ENCODE measurements at places on chromosomes 7 and 10.
A peak's percentile ranks its signal among the peaks of the same experiment; 100 is the strongest.

- DNase-seq: no peak
Observed at GRCh38 chr10:122290833-122291532, 19.9 kb downstream of the BTBD16 start.

DNA sequence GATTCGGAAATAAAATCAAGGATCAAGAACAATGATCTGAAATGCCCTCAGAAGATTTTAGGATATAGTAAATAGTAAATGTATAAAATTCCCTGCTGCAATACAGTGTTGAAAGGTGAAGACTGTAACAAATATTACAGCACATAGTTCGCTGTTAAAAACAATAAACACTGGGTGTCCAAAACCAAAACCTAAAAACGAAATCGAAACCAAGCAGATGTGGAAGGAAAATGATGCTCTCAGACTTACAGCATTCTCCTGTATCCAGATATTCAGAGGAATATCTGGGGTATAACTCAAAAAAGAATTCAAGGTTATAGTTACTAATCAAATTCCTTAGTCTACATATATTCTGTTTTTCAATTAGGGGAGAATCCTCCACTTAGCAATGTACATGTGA, 708.1 kb upstream of the PCDH15 start:
- DNase-seq: no peak

GRCh38 chr7:260441-261281, 29.3 kb upstream of the FOXL3 start:
- DNase-seq: no peak

DNA sequence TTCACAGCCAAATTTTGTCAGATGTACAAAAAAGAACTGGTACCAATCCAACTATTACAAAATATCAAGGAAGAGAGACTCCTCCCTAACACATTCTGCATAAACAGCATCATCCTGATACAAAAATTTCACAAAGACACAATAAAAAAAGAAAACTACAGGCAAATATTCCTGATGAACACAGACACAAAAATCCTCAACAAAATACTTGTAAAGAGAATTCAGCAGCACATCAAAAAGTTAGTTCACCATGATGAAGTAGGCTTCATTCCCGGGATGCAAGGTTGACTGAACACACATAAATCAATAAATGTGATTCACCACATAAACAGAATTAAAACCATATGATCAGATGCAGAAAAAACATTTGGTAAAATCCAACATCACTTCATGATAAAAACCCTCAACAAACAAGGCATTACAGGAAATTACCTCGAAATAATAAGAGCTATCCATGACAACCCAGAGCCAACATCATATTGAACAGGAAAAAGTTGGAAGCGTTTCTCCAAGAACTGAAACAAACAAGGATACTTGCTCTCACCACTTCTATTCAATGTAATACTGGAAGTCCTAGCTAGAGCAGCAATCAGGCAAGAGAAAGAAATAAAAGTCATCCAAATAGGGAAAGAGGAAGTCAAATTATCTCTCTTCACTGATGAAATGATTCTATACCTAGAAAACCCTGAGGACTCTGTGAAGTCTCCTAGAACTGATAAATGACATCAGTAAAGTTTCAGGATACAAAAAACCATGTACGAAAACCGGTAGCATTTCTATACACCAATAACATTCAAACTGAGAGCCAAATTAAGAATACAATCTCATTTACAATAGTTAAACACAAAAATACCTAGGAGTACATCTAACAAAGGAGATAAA, 223.1 kb downstream of the REEP3 start:
- DNase-seq: no peak

DNA sequence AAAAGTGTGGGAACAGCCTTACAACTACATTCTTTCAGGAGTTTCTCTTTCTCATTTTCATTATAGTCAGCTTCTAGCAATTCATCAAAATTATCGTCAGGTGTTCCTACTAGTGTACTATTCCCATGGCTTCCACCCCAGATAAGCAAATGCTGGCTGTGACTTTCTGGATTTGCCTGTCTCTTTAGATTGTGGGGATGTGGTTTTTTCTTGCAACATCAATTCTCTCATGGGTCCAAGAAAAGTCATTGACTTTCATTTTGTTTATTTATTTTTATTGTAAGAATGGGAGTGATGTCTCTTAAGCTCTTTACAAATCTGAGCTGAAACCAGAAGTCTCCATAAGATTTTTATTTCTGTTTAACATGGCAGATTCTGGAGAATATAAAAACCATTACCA, 349.7 kb upstream of the SEMA3C start:
- no peak for DNase-seq

DNA sequence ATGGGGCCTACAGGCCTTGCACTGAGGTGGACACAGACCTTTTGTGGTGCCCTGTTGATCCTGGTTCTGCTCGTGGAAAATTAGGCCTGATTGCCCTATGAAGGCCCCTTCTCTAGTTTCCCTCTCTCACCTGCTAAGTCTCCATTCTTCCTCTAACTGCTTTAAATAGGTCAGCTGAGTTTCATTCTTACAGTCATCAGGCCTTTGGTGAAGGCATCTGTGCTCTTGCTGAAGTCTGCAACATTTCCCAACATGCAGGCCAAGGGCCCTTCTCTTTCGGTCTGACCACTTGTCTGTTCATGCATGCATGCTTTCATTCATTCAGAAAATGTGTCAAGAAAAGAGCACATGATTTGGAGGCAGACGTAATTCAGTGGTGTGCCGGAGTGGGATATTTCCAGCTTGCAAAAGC, 244.0 kb downstream of the BUB3 start:
- DNase-seq: no peak

DNA sequence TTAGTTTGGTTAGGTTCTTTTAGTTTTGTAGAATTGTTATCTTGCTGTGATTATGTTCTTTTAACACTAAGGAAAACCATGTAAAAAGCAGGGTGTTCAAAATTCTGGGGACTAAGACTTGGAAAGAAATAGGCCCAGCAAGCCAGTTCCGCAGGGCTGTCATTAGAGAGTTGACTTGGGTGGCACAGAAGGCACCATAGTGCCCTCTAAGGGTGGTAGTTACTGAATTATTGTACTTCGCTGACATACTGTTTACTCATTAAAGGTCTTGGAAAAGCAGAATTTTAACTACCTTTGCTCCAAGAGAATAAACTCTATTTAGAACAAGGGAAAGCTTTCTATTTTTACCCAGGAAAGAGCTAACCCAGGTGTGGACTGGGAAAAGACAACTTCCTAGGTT, 86.5 kb downstream of the OTUD1 start:
- peak; percentile 35 for DNase-seq

GRCh38 chr10:5557040-5557721, 32.4 kb downstream of the CALML3 start:
- DNase-seq: no peak

- DNase-seq: no peak
Observed at GRCh38 chr10:32065856-32066255, 9.6 kb upstream of the KIF5B start.

- no peak for DNase-seq
Observed at GRCh38 chr7:50552921-50553320, 12.3 kb downstream of the DDC start.

DNA sequence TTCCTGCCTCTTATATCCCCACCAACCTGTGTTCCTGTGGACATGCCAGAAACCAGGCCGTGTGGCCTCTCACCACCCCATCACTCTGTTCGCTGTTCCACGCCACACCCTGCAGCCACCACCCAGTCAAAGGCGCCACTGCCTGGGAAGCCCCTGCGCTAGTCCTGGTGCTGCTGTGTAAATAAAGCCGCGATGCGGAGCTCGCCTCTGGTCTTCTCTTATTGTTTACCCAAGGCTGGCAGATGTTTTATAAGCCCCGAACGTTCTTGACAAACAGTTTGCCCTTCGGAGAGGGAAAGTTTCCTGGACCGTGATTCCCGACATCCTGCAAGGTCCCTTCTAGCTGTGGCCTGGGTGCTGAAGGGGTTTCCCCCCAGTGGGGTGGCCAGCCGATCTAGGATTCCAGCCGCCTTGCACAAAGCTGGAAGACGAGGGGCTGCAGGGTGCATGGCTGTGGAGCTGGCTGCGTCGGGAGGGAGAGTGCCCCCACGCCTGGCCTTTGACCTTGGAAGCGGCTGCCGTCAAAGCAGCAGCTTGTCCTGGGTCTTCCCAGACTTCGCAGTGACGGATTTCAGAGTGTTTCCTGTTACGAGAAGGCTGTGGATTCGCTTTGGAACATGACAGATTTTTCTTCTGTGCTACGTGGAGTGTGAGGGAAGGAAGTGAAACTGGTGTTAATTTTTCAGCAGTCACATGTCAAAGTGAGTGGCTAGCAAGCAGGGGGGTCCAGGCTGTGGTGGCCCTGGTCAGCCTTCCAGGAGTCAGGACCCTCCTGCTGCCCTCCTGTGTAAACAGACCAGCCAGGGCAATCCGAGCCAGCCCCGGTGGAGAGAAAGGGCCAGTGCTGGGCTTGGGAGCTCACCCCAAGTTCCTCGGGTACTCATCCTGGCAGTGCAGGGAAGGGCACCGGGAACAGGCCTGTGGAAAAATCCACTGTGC, 61.6 kb downstream of the LHPP start:
- DNase-seq: no peak

GRCh38 chr7:156640949-156641485, 443 bp downstream of the RNF32 start:
- peak; percentile 53 for DNase-seq

DNA sequence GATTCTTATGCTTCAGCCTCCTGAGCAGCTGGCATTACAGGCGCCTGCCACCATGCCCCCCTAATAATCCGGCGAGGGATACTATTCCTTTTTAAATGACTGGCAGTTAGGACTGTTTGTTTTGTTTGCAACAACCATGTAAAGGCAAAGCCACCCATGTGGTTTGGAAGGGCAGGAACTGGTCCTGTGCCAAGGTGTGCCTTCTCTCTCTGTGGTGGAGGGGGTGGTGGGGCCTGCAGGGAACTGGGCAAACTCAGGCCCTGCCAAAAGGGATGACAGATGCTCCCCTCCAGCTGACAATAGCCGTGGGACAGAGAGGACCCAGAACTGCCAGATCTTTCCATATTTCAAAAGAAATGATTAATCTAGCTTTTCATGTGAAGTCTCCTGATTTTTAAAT, 23.5 kb upstream of the WAPL start:
- DNase-seq: peak; percentile 35

GRCh38 chr10:27360581-27361172, 120.1 kb upstream of the ACBD5 start:
- DNase-seq: peak; percentile 67

- DNase-seq: no peak
Observed at GRCh38 chr10:121927318-121927840, 452 bp downstream of the ATE1 start.

DNA sequence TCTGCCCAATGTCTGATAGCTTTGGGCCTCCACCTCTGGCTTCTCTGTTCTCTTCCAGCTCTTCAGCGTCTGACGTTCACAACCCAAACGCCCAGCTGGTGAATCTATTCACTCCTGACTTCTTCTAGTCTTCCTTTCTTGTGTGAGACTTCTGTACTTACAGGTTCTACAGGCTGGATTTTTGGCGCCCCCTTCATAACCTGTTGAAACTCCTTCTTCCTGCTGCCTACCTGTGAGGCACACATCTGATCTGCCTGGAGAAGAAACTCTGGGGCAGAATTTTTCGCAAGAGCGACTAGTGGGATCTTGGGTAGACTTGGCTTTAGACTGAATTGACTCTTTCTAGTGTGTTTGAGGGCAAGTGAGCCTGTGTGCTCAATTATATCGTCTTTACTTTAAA, 249.3 kb downstream of the REEP3 start:
- DNase-seq: no peak

DNA sequence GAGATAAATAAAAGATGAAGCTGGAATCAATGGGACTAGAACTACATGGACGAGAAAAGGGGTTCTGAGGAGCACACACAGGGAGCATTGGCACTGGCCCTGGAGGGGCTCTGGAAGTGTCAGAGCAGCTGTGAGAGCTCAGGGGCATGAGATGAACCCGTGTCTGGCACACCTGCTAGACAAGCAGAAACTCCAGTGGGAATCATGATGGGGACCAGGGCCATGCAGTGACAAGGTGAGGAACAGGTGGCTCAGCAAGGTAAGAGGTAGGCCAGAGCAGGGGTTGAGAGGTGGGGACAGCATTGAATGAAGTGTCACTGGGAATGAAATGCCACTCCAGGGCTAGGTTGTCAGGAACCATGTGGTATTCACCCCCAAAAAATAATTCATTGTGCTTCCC, 588.5 kb downstream of the GRID1 start:
- no peak for DNase-seq

DNA sequence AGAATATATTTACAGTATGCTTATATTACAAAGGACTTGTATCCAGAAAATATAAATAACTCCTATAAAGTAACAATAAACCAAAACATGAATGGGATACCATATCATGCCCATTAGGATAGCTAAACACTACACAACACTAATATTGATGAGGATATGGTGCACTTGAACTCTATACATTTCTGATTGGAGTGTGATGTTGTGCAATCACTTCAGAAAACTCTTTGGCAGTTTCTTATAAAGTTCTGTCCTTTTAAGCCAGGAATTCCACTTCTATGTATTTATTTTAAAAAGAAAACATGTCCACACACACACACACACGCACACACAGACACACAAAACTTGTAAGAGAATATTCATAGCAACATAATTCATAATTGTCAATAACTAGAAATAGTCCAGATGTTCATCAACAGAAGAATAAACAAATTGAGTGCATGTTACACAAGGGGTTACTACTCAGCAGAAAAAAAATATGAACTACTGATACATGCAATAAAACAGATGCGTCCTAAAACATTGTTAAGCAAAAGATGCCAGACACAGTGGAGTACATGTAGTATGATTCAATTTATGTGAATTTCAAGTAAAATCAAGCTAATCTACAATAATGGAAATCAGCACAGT, 416.0 kb downstream of the PLXDC2 start:
- DNase-seq: no peak

- no peak for DNase-seq
Observed at GRCh38 chr10:107144490-107144889, 20.0 kb downstream of the SORCS1 start.

GRCh38 chr7:148664324-148664723, 34.4 kb upstream of the CUL1 start:
- peak; percentile 1 for DNase-seq

- peak; percentile 66 for DNase-seq
Observed at GRCh38 chr10:101694674-101695403, at the start of gene FBXW4. TSS of gene FBXW4 (minus strand) at chr10:101695170. CDS start at chr10:101695105, 65 bp downstream.

DNA sequence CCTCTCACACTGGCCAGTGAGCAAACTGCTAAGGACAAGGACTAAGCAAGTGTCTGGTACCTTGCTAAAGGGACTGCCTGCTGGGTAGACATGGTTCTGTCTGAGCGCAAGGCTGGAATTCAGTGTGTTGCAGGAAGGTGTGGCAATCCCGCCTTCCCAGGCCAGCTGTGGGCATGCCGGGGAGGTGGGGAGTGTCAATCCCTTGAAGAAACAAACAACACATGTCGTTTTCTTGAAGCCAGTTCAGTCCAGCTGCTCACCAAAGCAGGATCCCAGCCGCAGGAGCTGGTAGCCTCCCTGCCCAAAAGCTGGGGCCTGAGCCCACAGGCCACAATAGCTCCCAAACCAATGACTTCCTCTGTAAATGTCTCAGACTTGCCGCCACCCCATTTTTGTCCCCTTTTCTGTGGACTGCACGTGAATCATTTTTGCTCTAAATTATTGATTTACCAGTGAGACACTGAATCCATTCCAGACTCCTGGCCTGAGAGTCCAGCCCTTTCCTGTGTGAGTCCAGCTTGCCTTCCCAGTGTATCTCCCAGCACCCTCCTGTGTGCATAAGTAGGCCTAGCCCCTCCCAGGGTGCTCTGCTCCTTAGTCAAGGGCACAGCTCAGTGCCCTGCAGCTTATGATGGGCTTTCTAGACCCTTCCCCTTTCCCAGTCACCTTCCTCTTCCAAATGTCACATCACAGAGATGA, 166.8 kb downstream of the RGS10 start:
- no peak for DNase-seq

- DNase-seq: no peak
Observed at GRCh38 chr10:34612446-34612845, 202.7 kb downstream of the PARD3 start.

GRCh38 chr7:77454802-77455201, 38.7 kb upstream of the GSAP start:
- DNase-seq: no peak
